ENCODE measurements at places on chromosomes 12 and 14.

DNA sequence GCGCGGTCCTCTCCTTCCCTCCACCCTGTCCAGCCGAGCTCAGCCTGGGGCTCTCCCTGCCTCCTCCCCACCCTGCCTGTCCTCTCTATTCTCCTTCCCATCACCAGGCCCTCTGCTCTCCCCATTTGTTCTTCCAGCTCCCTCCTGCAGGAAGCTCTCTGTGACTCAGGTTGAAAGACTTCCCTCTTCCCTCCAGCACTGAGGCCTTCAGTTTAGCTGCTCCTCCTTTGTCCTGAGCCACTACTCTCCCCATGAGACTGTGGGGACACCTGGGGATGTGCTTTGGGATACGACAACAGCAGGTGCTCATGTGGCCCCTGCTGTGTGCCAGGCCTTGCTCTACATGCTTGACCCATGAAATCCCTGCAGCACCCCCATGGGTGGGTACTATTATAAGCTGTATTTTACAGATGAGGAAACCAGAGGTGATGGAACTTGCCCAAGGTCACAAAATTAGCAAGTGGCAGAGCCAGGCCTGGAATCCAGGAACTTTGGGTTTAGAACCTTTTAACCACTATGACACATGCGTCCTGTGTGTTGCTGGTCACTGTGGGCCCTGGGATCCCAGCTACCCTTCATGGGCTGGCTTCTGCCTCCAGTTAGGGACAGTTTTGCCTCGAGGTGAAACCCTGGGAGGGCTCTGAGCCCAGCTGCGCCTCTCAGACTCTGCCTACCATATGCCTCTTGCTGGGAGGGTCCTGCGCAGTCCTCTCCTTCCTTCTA lies 5.5 kb downstream of the KRT80 start:
- peak; percentile 66 for DNase-seq

GRCh38 chr14:75967866-75968265 lies 13.9 kb downstream of the TGFB3 start:
- DNase-seq: no peak

- no peak for DNase-seq
These were observed 108.8 kb downstream of the PRKCH start for GRCh38 chr14:61430066-61430757.

- DNase-seq: no peak
These were observed 217.1 kb downstream of the CHST11 start for GRCh38 chr12:104673696-104674482.

GRCh38 chr12:115521771-115522409 lies 755.6 kb downstream of the MED13L start:
- no peak for DNase-seq

- DNase-seq: no peak
These were observed 21.9 kb upstream of the KLC1 start for GRCh38 chr14:103606963-103607668.

DNA sequence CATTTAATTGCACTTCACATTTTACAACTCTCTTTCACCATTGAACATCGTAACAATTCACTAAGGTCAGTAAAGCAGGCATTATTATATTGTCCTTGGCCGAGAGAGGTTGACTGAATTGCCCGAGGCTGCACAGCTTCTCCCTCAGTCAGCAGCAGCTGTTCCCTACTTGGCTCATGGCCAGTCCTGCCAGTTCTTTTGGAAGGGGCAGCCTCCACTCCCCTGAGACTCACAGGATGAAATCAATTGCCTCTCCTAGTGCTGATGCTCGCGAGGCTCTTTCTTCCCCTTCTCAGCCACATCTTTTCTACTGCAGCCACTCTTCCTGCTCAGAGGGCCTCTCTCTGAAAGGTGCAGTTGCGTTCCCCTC lies 79.9 kb upstream of the KCNA1 start:
- DNase-seq: no peak

DNA sequence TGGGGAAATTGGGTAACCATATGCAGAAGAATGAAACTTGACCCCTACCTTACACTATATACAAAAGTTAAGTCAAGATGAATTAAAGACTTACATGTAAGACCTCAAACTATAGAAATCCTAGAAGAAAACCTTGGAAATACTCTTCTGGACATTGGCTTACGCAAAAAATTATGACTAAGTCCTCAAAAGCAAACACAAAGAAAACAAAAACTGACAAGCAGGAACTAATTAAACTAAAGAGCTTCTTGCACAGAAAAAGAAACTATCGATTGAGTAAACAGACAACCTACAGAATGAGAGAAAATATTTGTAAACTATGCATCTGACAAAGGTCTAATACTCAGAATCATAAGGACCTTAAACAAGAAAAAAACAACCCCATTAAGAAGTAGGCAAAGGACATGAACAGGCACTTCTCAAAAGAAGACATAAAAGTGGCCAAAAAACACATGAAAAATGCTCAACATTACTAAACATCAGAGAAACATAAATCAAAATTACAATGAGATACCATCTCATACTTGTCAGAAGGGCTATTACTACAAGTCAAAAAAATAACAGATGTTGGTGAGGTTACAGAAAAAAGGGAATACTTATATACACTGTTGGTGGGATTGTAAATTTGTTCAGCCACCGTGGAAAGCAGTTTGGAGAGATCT lies 37.0 kb upstream of the CFAP54 start:
- no peak for DNase-seq

GRCh38 chr12:71546322-71546861 lies 106.8 kb downstream of the LGR5 start:
- DNase-seq: no peak

GRCh38 chr14:101336183-101336582 lies 225.1 kb upstream of the DIO3 start:
- DNase-seq: no peak

DNA sequence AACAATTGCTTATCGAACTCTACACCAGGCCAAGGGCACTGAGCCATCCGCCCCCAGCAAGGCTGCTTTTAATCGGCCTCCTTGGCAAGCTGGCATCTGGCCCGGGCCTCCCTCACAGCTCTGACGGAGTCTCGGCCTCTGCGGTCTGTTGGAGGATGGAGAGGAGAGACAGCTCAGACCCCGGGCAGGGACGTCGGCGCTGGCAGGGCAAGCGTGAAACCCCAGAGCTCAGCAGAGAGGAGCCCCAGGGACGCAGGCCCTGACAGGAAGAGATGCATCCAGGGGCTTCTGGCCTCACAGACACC lies 17.5 kb downstream of the CAMKK2 start:
- DNase-seq: no peak

GRCh38 chr14:56603648-56604047 lies 24.1 kb downstream of the TMEM260 start:
- no peak for DNase-seq

DNA sequence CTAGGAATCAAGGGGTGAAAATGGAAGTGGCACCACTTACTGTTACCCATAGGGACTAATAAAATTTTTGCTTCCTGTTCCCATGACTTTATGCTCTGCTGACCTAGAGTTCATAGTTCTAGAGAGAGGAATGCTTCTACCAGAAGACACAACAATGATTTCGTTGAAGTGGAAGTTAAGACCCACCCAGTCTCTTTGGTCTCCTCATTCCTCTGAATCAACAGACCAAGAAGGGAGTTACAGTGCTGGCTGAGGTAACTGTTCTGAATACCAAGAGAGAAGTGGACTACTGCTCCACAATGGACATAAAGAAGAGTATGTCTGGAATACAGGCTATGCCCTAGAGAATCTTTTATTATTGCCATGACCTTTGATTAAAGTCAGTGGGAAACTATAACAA lies 23.5 kb upstream of the DYRK2 start:
- no peak for DNase-seq

GRCh38 chr14:99158646-99159165 lies 113.3 kb downstream of the BCL11B start:
- DNase-seq: no peak

GRCh38 chr12:84969226-84969625 lies 56.6 kb upstream of the SLC6A15 start:
- no peak for DNase-seq

DNA sequence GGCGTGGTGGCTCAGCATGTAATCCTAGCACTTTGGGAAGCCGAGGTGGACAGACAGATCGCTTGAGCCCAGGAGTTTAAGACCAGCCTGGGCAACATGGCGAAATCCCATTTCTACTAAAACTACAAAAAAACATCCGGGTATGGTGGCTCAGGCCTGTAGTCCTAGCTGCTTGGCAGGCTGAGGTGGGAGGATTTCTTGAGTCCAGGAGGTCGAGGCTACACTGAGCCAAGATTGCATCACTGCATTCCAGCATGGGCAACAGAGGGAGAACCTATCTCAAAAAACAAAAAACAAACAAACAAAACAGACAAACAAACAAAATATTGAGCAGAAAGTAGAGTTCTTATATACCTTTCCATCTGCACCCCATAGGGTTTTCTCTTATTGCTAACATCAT lies 9.0 kb upstream of the SLC25A21 start:
- no peak for DNase-seq

DNA sequence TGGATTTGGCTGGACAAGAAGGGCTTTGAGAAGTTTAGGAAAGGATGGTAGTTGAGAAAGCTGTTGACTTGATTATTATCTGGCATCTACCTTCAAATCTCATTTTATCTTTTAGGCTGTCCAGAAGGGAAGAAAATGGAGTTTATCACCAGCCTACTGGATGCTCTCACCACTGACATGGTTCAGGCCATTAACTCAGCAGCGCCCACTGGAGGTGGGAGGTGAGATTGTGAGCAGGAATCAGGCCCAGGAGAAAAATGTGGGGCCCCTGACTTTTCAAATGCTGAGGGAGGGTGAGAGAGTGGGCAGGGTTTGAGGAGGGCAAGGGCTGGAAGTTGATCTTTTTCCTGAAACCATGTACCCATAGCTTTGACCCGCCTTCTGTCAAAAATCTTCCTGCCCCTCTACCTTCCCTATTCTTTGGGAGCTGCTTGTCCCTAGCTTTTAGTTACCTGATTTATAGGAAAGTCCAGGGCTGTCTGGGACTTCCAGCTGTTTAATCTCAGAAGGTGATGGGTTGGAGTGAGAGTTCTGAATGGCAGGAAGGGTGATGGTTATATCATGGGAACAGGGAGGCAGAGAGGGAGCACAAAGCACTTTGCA lies 134.2 kb downstream of the SMOC1 start:
- no peak for DNase-seq

DNA sequence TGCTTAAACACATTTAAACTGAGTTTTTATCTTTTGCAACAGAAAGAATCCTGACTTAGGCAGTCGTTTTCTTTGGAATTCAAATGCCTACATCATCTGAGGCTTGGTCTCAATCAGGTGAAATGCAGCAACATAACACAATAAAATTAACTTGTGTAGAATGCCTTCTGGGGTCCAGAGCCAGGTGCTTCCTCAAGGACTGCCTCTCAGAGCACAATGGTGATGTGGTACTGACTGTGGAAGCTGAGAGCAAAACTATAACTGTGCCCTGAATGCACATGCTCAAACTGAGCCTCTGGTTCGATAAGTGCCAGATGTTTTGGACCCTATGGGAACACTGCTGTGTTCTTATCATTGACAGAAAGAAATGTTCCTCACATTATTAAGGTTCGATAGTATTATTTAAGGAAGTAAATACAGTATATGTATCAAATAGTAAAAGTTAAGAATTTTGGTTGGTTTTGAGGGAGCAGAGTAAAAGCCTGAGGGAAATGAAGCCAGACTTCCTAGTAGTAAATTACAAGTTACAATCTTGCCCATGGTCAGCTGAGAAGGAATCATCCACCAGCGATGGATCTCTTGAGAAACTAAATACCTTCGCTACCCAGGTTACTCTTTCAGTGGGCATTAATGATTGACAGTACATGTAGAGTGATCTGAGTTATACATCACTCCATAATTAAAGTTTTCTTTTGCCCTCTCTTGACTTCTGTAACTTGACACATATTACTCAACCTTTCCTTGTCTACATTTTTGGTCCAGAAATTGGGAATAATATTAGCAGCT lies 122.9 kb upstream of the ATP2B1 start:
- DNase-seq: no peak

GRCh38 chr14:59464486-59465315 lies 479 bp downstream of the GPR135 start:
- peak; percentile 25 for DNase-seq

GRCh38 chr12:105576261-105576660 lies 245.8 kb downstream of the C12orf75 start:
- no peak for DNase-seq

DNA sequence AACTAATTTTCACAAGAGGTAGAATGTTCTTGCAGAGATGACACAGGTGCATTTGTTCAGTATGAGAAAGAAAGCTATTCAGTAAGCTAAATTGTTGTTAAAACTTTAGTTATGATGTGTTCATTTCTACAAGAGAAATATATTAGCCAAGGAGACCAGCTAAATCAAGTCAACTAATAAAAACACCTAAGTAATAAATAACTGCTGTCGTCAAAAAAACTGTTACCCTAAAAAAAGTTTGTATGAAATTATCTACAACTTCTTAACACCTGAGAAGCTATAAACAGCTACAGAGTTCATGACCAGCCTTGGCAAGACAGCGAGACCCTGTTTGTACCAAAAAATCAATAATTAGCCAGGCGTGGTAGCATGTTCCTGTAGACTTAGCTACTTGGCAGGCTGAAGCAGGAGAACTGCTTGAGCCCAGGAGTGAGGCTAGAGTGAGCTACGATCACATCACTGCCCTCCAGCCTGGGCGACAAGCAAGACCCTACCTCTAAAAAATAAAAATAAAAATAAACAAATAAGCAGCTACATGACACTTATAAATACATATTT lies 67.6 kb upstream of the AP4S1 start:
- no peak for DNase-seq

GRCh38 chr12:46390304-46390703 lies 17.7 kb upstream of the SLC38A2 start:
- DNase-seq: no peak

- DNase-seq: peak; percentile 24
These were observed 1.6 kb downstream of the FICD start for GRCh38 chr12:108516511-108517275.

DNA sequence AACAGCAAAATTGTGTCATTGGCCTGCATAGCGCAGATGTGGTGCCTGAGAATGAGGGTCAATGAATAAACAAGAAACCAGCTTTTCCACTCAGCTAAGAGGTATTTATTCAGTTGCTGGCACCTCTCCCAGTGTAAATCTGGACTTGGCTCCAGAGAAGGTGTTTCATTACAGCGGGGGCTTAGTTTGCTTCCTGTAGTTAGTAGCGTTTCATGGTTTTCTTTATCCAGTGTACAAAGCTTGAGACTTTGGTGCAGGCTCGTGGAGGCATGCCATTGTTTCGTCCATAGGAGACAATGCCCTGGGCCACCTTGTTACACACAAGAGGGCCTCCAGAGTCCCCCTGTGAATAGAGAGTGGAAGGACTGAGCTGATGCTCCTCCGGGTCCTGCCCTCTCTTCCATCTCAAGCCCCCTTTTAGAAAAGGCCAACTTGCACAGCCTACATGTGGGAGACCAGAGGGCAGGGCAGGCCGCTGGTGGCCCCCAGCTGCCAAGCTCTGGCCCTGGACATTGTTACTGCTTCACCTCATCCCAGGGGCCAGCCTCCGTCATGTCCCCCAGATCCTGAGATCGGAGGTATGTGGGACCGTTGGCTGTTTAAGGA lies 3.0 kb downstream of the GZMB start:
- no peak for DNase-seq

GRCh38 chr12:130916241-130916911 lies 37.3 kb upstream of the ADGRD1 start:
- DNase-seq: no peak

DNA sequence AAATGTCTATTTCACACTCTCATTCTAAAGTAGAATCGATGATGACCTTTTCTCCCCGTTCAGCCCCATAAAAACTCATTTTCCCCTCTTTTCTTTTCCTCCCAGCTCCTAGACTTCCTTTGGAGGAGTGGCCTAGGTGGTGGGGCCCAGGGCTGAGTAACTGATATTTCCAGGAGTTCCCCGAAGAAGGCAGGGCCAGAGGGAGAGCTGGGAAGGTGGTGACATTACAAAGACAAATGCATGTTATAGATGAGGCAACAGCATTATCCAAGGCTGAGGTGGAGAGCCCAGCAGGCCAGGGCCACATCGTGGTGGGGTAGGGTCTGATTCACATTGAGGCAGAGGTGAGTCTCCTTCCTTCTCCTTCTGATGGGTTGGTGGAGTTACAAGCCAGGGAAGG lies 22.2 kb upstream of the HDAC7 start:
- DNase-seq: no peak

Measured in RKO (cell line).